ENCODE measurements at places on chromosomes 3 and 15.

GRCh38 chr15:73688455-73688854, 4.3 kb downstream of the CD276 start:
- no peak for DNase-seq

- DNase-seq: peak; percentile 72
Measured at GRCh38 chr3:125148836-125149235, 63.7 kb downstream of the SLC12A8 start.

DNA sequence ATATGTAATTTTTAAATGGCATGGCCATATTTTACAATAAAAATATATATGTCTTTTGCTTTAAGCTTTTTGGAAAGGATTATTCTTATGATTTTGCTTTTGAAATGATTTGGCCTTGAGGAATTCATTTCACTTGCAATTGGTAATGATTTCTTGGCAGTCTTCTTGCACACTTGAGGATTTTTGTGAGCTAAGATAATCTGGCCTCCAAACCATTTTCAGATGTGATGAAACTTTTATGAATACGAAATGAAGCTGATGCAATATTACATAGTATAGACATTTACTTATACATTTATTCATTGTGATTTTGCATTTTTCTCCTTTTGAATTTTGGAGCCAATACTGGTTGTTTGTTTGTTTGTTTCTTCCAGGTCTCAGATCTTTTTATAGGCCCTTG, 6.4 kb upstream of the SH2D7 start:
- no peak for DNase-seq

- DNase-seq: no peak
Measured at GRCh38 chr3:178174201-178174915, 361.9 kb upstream of the KCNMB2 start.

DNA sequence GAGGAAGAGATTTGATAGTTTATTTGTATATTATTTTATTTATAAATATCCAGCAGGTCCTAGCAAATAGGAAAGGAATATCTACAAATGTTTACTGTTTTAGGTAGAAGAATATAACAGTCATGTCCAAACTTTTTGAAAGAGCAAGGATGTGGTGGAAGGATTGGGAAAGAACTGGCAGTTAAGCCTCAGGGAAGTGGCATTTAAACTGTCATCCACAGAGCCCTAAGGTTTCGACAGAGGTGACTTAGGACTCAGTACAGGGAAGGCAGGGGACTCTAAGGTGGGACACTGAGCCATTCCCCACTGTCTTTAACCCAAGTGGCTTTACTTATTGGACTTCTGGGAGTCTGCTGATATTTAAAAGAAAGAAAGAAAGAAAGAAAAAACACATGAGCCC, 11.8 kb upstream of the TMEM87A start:
- no peak for DNase-seq

DNA sequence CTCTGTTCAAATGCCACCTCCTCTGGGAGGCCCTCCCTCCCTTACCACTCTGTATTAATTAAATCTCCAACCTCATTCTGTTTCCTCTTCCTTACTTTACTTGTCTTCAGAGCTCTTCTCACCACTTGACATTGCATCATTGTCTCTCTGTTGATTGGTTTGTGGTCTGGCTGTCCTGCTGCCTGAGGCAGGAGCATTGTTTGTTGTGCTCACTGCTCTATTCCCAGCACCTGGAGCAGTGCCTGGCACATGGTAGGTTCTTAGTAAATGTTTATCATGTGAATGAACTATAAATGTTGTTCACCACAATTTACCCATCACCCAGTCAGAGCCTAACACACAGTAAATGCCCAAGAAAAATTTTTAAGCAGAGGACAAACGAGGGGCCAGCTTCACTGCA, 6.7 kb upstream of the BFSP2 start:
- no peak for DNase-seq

GRCh38 chr3:99286266-99286845, 352.0 kb upstream of the COL8A1 start:
- no peak for DNase-seq

DNA sequence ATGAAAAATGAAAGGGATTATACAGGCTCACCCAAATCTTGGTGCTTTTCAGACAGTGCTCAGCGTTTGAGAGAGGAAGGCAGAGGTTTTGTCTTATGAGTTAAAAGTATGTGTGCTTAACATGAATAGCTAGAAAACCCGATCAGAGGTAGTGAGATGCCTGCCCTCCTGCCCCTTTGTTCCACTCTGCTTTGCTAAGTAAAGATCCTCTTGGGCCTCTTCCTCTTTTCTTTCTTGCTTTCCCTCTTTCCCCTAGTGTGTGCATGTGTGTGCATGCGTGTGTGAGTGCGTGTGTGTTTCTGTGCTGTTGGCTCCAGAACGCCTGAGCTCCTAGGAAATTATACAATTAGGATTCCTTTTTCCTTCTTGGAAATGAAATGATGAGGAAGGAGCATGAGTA, 261.3 kb upstream of the NR2E3 start:
- DNase-seq: no peak

- DNase-seq: no peak
Measured at GRCh38 chr15:51625236-51625635, 2.7 kb upstream of the DMXL2 start.

All from kidney (tissue), 22 donors.